ENCODE measurements at places on chromosomes 4 and X.

DNA sequence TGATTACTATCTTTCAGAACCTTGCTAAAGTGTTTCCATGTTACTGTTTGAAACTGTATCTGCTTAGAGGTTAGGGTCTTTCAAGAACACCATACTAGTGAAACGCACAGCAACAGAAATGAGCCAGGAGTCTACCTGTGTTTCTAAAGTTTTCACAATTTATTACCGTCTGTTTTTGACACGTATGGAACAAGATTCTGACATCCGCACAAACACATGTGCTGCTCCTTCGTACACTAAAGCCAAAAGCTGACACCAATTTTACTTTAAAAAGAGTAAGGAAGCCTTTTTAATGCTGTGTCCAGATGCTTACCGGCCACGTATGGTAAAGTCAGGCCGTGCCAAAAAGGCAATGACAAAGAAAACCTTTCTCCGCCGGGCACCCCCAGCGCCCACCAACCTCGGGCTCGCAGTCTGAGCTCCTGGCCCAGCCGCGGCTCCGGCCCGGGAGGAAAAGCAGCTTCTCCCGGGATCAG lies 532 bp downstream of the RPS4X start:
- DNase-seq, result no peak

DNA sequence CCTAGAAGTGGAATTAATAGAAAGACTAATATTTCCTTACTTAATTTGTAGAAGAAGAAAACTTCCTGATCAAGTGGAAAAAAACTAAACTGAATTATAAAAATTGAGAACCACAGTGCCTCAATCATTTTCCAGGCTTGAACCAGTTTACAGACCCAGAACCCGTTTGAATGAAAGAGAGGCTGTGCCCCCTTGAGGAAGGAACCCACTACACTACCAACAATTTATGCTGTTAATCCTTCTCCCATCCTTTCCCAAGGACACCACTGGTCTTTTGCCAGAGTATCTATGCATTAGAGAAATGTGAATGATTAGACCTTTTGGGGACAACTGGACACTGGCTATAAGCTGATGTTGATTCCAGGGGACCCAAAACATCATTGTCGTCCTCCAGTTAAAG lies 842.6 kb downstream of the TECRL start:
- DNase-seq, result no peak

- DNase-seq, result no peak
Observed at GRCh38 chr4:6594826-6595355, 19.9 kb downstream of the MAN2B2 start.

DNA sequence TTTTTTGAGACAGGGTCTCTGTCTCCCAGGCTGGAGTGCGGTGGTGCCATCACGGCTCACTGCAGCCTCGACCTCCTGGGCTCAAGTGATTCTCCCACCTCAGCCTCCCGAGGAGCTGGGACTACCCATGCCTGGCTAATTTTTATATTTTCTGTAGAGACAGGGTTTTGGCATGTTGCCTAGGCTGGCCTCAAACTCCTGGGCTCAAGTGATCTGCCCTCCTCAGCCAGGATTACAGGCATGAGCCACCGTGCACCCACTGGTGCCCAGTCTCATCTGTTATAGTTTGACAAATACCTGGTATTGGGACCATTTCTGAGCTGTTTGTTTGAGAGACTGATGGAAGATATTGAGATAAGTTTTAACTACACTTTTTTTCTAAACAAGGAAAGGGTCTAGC lies 57.5 kb upstream of the SMIM10 start:
- no peak for DNase-seq
